Activated CD4-positive, alpha-beta memory T cell treated with anti-CD3 and anti-CD28 coated beads, Interleukin-2, amount 10 ng/mL, durations not matched to agents 7 days and 5 days (primary cell): ENCODE measurements at places on chromosomes 7 and 10.

DNA sequence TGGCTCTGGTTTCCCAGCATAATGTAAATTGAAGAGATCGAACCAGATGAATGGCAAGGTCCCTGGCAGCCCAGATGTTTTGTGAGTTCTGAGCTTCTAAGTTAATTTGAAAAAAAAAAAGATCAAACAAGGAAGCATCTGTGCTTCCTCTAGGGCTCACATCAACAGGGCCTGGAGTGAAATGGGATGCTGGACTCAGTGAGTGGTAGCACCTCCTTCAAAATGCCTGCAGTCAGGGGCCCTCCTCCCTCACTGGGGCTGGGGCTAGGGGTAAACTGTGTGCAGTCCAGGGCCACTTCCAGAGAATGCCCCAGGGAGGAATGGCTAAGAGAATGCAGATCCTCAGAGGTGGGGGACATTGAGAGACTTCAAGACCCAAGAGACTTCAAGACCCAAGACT lies 6.0 kb upstream of the CUEDC2 start:
- DNase-seq, result no peak

GRCh38 chr7:100393233-100393905 lies 20.1 kb downstream of the PILRA start:
- no peak for DNase-seq

DNA sequence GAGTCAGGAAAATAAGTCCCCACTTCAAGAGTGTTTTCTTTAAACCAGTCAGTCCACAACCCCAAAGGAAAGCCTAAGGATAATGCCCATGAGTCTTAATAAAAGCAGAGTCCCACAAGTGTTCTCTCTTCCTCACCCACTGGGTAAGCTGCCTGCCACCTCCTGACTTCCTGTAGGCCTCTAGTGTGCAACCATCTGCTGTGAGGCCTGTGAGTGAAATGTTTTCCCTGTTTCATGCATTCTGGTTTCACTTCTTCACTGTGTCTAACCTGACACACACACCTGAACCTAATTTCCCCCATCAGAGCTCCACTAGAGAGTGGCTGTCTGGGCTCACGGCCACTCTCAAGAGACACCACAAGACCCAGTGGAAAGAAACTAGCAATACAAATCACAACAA lies 38.9 kb upstream of the GDF10 start:
- peak; percentile 36 for DNase-seq

- no peak for DNase-seq
Observed at GRCh38 chr10:17963431-17963830, 11.7 kb downstream of the SLC39A12 start.

DNA sequence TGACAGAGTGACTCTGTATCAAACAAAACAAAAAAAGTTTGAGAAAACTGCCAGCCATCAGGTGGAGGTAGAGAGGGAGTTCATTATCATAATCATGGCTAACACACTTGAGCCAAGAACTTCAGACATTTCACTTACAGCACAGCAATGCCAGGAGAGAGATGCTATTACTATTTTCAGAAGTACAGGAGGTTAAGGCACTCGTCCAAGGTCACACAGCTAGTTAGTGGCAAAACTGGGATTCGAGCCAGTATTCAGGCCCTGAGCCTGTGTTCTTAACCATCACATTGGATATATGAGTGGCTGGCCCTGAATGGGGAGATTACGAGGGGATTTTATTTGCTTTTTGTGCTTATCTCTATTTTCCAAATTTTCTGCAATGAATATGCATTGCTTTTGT lies 24.8 kb upstream of the UNC5B start:
- no peak for DNase-seq

DNA sequence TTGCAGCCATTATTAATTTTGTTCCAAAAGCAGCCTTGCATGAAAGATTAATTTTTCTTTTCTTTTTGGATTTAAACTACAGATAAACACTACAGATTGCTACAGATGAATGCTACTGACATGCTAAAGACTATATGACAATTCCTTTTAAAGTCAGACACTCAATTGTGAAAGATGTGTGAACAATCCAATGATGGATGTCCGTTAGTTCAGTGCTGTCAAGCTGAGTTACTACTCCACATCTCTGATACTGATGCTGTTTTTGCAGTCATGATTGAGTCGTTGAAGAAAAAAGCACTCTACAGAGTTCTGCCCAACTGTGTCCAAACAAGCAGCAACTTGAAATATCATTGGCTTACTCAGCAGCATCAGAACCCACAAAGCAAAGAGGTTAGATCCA lies 146.8 kb downstream of the OTUD1 start:
- DNase-seq, result no peak

DNA sequence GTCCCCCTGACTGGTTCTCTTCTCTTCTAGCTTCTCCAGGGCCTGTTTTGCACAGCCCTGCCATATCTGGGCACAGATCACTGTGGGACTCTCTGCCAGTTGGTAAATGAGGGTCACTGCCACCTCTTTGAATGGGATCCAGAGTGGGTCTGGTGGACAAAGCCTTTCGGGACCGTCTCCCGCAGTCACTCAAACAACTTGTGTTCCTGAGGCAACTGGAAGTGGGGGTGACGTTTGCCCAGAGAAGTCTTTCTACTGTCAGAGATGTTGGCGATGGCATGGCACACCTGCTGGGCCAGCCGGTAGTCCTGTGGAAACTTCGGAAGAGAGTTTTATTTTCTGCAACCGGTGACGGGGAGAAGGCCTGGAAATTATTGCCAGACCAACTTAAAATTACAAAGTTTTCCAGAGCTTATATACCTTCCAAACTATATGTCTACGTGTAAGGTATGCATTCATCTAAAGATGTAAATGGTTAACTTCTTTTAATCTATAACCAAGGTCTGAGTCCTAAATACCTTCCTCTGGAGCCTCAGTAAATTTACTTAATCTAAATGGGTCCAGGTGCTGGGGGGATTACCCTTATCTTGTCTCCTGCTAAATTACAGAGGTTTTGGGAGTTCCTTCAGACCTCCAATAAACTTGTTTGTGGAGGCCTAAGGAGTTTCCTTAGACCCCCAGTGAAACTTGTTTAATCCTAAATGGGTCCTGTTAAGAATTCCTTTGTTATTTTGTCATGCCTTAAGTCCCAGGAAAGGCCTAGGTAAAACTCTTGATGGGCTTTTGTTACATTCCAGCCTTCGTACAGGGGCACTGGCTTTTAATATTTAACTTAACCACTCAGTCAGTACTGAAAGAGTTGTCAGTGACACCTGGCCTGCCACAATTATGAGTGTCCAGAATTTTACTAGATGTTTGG lies 94.0 kb downstream of the NPSR1 start:
- no peak for DNase-seq

DNA sequence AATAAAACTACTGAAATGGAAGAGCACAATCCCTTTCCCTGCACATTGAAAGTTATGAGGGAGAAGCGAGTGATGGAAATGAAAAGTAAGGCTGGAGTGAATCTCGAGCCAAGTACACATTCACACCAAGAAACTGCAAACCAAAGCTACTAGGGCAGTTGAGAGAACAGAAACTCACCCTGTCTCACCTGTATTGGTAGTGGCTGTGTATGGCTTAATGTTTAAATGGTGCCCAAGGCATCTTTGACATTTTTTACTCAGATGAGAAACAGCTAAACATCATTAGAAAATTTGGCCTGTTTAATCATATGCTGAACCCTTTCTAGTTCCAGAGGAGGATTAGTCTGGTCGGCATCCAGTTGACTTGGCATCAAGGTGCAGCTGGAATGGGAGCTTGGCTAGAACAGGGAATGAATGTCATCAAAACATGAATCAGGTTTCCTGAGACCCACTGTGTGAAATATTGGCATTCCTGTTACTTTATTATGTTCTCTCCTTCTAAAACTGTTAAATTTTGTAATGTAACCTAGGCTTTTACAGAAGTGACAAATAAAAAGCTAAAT lies 840.8 kb downstream of the GRM8 start:
- DNase-seq, result no peak

DNA sequence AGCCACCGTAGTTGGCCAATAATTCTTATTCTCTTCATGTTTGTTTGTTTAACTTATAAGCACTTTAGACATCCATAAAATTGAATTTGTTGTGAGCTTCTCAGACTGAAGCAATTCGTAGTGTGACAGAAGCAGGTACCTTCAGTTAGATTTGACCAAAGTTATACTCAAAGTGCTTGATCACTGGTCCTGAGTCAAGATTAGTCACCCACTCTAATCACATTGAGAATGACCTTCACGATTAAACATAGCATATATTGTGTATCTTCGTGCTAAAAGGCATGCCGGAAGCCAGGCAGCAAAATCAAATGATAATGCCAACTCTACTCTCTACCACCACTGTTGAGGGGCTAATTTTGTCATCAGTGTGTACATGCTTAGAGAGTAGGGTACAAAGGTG lies 763.7 kb upstream of the MBL2 start:
- DNase-seq, result no peak

DNA sequence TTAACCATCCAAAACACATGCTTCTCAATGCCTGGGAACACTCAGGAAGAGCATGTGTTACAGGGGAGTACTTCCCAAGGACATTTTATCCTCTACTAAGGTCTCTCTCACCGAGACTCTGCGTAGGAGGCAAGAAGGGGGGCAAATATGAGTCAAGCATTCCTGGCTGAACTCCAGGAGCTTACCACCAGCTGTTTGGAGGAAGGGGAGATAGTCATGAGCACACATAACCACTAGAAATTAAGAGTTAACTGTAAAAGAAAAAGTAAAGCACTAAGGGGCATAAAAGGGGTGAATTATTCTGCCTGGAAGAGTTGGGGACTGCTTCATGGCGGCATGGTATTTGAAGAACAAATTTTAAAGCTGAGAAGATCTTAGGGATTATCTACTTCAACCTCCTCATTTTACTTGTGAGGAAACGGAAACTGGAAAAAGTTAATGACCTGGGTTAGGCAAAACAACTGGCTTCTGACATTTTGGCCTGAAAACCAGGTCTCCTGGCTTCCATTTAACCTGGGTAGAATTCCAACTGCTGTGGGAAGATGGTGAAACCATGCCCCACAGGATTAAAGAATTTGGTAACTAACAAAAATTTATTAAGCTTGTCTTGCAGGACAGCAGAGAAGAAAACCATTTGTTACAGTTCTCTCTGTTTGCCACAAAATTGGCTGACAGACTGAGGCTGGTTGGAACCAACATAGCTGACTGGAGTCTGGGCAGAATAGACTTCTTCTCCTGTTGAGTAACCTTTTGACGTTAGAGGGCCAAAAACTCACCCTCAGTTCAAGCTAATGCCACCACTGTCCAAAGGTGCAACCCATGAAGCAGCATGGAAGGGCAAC lies 85.5 kb downstream of the SLC25A13 start:
- no peak for DNase-seq

- DNase-seq, result no peak
Observed at GRCh38 chr7:110539216-110539615, 551.7 kb upstream of the LRRN3 start.

GRCh38 chr7:489876-490275 lies 29.8 kb downstream of the PDGFA start:
- no peak for DNase-seq

DNA sequence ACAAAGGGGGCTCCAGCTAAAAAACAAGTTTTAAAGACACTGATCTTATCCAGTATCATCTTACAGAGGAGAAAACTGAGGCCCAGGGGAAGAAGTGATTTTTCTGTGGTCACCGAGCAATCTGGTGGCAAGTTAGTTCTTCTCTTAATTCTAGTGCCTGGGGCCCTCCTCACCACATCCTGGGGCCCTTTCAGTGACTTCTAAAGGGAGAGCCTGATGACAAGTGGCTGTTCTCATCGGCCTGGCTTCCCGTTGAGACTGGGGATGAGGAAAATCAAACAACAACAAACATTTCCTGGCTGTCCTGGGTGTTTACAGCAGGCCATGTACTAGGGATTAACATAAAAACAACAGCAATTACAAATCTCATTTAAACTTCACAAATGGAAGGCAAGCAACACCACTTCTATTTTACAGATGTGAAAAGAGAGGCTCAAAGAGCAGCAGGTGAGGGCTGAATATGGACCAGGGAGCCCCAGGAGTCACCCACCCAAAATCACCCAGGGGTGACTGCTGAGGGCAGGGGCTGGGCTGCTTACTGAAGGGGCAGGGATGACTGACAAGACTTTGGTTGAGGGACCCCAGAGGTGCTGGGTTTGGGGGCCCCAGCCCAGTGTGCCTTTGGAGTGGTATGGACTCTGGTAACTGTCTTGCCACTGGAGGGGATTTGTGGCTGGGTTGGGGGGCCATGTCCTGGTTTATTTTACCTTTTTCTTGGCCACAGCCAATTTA lies 24.7 kb upstream of the MTPAP start:
- peak; percentile 69 for DNase-seq
